ENCODE measurements at places on chromosomes 12 and 14. TPM values are rescaled to one million over a fixed set of nuclear protein-coding genes. Genes with fewer than 3 reads are reported as not detected.

DNA sequence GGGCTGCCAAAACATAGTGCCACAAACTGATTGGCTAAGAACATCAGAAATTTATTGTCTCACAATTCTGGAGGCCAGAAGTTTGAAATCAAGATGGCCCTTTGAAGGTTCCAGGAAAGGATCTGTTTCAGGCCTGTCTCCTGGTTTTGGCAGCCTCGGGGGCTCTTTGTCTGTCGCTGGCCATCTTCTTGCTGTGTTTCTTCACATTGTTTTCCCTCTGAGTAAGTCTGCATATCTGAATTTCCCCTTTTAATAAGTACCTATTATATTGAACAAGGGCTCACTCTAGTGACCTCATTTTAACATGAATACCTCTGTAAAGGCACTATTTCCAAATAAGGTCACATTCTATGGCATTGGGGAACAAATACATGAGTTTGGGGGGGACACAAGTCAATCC lies 467.1 kb upstream of the MGAT4C start:
- no peak for DNase-seq

GPR162 gene
- total RNA-seq, result 1.7 TPM

GRCh38 chr12:83386527-83387264 lies 700.0 kb downstream of the TMTC2 start:
- DNase-seq, result no peak

OR6C75 gene
- total RNA-seq, result not detected

Data from IMR-90 (cell line).